ENCODE measurements at places on chromosomes 5 and 9.

DNA sequence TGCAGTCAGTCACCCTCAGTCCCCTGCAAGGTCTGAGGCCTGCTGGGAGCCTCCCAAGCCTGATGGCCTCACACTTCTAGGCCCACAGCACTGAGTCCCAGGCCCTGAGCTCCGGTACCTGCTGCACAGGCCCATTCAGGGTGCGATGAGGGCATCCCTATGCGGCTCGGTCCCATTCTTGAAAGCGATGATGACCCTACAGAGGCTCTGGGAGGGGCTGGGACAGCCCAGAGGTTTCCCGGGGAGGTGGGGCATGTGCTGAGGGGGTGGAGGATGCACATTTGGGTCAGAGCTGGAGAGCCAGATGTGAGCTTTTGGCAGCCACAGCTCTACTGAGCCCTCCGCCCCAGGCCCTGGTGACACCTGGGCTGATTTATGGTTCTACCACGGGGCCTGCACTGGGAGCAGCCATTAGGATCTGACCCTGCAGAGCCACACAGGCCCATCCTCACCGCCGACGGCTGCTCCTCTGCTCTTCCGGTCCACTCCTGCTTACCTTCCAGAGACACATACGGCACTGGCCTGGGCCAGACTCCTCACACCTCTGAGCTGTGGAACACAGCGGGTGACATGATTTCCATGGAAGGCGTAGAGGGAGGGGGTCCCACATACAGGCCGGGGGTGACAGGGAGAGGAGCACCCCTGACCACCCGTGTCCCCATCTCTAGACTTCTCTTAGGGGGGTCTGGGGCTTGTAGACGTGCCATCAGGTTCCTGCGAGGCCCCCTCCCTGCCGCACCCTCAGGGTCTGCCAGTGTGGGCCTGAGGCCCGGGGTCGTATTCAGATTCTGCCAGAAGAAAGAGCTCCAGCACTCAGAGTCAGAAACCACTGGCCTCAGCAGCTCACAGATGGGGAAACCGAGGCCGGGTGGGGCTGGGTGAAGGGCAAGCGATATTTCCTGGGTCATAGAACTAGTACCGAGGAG lies 53.4 kb downstream of the COL23A1 start:
- DNase-seq, result no peak

DNA sequence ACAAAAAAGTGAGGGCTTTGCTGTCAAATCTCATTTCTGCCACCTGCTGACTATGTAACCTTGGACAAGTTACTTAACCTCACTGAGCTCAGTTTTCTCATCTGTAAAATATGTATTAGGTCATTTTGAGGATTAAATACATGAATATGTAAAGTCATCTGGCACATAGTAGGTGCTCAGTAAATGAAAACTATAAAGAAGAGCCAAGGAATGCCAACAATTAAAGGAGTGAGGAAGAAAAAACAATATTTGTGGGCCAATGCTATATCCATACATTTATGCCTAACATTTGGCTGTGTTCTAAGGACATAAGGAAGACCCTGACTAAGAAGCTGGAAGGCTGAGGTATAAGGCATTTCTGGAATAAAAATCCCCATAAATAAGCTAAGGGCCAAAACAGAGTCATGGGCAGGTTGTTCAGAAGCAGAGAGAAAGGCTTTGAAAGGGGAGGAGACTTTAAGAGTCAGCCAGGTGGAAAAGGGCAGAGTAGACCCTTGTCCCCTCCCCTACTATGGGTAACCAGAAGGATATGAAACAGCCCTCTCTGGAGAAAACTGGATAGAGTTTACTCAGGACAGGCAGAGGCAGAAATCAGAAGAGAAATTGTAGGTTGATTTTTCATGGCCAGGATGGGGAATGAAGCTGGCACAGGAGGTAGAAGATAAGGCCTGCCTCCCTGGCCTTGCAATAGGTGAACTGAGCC lies 47.6 kb upstream of the SIL1 start:
- DNase-seq, result no peak

DNA sequence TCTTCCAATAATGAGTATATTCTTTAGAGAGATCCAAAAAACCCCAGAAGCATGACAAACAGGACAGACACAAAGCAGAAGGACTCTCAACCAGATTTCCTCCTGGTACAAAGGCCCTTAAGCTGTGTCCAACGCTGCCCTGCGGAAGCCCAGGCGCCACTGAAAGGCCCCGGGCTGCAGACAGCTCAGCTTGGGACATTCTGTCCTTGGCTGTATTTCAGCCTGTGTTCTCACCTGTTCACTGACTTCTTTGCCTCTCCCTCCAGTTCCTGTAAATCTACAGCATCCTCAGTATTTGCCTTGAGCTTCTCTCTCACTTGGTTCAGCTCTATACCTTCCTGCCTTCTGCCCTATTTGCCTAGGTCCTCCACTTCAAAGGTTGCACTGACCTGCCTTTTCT lies 96.5 kb downstream of the SH3TC2 start:
- no peak for DNase-seq

DNA sequence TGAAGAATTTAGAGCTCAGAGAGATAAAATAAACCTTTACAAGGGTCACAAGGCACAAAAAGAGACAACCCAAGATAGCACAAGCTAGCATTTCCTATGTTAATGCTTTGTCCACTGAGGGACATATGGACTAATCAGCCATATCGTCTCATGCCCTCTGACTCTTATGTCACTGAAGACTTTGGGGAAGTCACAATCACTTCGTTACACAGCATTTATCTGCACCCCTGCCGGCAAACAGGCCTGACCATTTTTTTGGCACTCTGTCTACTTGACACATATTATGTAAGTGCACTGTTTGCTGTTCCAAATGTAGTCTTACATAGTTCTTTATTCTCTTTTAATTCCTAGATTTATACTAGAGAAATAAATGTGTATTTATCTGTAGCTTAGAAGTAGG lies 13.9 kb upstream of the BNC2 start:
- DNase-seq, result peak; percentile 54

GRCh38 chr9:18795947-18796671 lies 236.9 kb downstream of the SAXO1 start:
- DNase-seq, result no peak

Measured in MV-4-11 (cell line).